ENCODE measurements at places on chromosomes 6 and 20.

- DNase-seq: no peak
Measured at GRCh38 chr20:22577515-22578220, 6.7 kb downstream of the FOXA2 start.

DNA sequence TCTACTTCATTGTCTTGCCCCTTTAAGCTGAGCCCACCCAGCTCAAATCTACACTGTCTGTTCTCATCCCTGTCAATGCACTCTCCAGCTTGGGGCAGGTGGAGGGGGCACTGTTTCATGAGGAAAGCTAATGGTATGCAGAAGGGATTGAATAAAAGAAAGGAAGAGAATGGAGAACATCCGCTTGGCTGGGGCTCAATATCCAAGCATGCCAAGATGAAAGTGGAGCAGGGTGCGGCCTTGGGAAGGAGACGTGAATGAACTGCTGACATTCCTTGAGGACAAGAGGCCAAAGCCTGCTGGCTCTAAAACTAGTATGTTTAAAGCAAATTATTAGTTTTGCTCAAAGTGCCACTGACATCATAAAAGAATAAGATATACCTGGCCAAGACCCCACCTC, 24.2 kb downstream of the AKAP12 start:
- no peak for DNase-seq

GRCh38 chr20:48578397-48579098, 249.3 kb downstream of the PREX1 start:
- no peak for DNase-seq

GRCh38 chr6:136716917-136717715, 75.2 kb downstream of the MAP3K5 start:
- no peak for DNase-seq

- DNase-seq: peak; percentile 99
Measured at GRCh38 chr6:142902636-142903053, 42.3 kb downstream of the HIVEP2 start.

DNA sequence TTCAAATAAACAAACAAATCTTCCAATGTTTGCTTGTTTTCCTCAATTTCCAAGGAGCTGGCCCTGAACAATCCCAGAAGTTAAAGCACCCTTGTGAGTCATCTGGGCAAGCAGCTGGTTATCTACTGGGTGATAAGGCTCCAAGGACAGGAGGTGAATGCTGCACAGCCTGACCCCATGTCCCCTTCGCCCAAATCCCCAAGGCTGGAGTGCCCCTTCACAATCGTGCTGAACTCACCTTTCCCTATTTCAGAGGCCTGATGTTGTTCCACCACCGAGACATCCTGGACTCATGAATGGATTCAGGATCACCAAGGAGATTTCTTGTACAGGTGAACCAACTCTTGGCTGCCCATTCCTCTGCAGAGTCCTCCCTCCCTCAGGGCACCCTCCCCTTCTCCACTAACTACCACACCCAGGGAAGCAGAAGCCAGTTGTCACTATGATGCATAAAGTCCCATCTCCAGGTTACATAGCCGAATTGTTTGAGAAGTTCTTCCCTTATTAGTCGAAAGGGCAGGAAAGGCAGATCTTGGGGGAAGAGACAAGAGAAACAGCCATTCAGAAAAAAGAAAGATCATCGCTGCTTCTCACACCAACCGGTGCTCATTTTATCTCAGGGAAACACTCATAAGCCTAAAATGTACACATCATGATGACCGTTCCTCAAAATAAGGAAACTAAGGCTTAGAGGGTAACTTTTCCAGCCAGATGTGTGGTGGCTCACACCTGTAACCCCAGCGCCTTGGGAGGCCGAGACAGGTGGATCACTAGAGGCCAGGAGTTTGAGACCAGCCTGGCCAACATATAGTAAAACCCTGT, 138.8 kb upstream of the RREB1 start:
- no peak for DNase-seq

- peak; percentile 73 for DNase-seq
Measured at GRCh38 chr20:20373091-20373571, 5.2 kb downstream of the INSM1 start.

- DNase-seq: no peak
Measured at GRCh38 chr6:75550544-75551167, 51.0 kb upstream of the SENP6 start.

- no peak for DNase-seq
Measured at GRCh38 chr6:129946439-129947140, 71.8 kb upstream of the L3MBTL3 start.

- DNase-seq: no peak
Measured at GRCh38 chr6:15950962-15951569, 177.8 kb upstream of the MYLIP start.

DNA sequence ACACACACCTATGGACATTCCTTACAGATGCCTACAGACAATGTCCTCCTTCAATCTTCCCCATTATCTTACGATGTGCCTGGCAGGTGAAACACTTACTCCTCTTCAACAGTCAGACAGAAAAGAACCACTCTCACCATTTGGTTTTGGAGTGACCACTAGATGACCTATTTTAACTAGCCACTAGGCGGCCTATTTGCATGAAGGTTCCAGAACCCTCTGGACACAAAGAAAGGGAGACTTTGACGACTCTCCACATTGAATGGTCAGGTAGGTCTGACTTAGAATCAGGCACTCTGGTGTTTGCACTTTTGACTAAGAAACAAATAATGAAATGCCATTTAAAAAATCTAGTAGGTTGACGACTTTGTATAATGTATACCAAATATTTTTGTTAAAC, 42.0 kb downstream of the PNLDC1 start:
- DNase-seq: no peak

DNA sequence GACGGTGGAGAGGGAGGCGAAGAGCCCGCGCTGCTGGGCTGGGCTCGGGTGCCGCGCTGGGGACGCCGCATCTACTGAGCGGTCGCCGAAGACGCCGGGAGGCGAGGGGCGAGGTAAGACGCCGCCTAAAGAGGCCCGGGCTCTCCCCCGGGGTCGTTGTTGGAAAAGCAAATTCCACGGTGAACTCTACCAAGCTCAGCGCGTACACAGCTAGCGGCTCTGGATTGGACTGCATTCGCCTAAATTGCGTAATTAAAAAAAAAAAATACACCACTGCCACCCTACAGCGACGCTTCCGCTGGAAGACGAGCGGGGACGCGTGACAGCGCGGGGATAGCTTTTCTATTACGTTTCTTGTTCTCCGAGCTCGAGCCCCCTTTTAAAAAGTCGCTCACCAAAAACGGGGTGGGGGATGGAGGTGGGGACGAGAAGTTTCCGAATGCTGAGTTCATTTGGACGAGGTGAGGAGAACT, 92.0 kb upstream of the PRDM1 start:
- DNase-seq: peak; percentile 52

- no peak for DNase-seq
Measured at GRCh38 chr6:26330859-26331217, 34.2 kb upstream of the BTN3A2 start.

GRCh38 chr6:151448623-151449022, 3.3 kb downstream of the RMND1 start:
- DNase-seq: no peak

GRCh38 chr20:61499859-61500554, 247.9 kb downstream of the CDH4 start:
- DNase-seq: no peak

DNA sequence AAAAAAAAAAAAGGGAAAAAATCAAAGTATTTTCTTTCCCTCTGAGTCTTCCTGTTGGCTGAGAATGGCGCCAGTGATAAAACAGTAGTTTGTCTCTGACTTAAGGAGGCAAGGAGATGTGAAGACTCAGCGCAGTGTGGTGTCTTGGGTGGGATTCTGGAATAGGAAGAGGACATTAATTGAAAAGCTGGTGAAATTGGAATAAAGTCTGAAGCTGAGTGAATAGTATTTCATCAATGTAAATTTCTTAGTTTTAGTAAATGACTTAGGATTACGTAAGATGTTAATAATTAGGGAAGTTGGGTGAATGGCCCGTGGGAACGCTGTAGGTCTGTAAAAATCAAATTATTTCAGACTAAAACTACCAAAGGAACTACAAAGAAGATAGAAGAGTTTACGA, 122.8 kb upstream of the ZNF217 start:
- DNase-seq: no peak

DNA sequence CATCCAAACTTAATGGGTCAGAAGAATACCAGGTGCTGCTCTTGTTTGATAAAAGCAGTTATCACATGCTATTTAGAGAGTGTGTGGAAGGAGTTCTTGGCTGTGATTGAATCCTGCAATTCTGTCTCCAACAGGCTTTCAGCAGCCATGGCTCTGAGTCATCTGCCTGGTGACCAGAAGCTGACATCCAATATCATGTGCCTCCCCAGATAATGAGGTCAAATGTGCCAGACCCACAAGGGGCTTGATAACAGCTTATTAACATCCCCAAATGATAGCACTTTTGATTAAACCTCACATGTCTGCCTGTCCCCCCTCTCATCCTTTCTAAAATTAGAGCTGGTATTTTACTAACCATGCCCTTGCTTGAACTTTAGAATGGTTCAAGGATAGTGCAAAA, 175.7 kb upstream of the PLN start:
- no peak for DNase-seq

DNA sequence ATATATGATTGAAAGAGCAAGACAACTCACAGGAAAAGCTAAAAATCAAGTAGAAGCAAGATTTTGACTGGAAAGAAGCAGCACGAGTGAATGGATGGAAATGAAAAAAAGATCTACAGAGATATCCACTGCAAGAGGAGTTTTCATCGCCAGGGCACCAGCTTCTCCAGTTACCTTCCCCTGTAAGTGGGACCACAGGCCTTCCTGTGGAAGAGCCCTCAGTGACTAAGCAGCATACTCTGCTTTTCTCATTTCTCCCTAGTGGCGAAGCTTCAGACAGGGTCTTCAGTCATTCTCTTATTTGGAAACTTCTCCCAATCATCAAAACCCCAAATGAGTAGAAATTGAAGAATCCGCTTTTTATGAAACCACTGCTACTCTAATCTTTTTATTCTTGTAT, 40.5 kb downstream of the ADGRB3 start:
- DNase-seq: no peak

DNA sequence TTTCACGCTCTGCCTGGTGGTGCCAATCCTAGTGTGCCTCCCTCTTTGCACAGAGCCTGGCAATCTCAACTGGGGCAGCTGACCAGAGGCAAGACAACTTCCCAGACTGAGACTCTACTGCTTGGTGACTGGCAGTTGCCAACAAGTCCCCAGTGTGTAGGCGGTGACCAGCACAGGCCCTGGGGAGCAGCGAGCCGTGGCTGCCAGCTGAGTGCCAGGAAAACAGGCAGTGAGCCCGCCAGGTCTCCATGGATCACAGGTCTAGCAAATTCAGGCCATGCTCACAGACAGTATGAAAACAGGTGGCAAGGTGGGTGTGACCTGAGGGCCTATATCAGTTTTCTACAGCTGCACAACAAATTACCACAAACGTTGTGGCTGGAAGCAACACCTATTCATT, 289.9 kb downstream of the KIF16B start:
- no peak for DNase-seq

DNA sequence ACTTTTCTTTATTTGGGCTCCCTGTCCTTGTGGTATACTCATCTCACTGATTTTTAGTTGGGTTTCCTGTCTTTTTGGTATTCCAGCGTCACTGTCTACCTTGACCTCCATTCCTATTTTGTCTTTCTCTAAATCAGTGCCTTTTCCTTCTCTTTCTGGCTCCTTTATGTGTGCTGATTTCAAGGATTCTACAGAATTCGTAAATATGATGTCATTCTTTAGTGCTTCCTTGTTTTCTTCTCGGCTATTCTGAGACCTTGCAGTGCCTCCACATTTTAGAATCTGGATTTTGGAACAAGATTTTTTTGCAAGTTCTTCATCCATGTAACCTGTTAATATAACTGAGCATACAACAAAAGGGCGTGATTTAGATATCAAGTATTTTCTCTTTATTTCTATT, 69.8 kb upstream of the NOTCH4 start:
- no peak for DNase-seq

- no peak for DNase-seq
Measured at GRCh38 chr6:162019349-162019748, 708.2 kb downstream of the PRKN start.

DNA sequence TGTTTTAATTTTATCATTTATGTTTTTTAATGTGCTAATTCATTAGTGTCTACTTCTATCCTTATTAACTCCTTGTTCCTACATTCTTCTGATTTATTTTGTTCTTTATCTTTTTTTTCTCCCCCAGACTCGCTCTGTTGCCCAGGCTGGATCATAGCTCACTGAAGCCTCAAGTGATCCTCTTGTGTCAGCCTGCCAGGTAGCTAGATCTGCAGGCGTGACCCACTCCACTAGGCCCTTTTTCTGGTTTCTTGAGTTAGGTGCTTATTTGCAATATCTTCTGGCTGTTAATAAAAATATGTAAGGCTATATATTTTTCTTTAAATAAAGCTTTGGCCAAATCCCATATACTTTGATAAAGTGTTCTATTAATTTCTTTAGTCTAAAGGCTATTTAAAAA, 2.8 kb downstream of the TAF11 start:
- DNase-seq: no peak

DNA sequence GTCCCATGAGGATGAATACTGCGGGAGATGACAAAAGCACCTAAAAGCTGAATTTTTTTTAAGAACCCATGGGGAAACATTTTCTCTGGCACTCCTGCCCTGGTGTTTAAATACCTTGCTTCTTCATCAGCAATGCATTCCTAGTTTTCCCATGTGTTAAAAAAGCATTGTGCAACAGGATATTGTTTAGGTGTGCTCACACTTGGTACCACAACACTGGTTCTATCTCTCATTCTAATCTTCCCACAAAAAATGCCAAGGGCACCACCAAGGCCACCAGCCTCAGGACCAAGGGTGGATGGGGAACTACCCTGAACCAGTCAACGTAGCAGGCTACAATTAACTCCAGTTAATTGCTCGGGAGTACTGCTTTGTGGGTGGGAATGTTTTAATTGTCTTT, 50.9 kb downstream of the ALDH5A1 start:
- no peak for DNase-seq

DNA sequence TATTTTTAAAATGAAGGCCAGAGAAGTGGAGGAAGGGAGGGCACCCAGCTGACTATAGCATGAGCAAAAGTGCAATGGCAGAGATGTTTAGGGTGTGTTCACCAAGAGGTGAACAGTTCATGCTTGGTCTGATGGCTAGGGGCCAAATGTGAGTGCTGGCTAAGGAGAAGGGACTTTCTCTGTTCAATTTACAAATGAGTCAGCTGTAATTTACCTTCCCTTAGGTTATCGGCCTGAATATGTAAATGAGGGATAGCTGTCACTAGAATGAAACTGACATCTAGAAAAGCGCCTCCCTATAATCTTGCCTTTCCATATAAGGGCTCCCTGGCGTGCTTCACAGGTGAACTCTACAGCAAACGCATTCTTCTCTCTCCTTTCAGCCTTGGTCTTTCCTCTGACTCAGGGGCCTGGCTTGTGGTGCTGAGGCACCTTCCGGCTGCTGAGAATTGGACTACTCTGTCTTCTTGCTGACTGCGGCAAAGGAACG, 114.7 kb upstream of the BACH2 start:
- no peak for DNase-seq

- DNase-seq: no peak
Measured at GRCh38 chr6:101208152-101208551, 185.4 kb upstream of the GRIK2 start.

- peak; percentile 58 for DNase-seq
Measured at GRCh38 chr20:1820138-1821079, 74.8 kb upstream of the SIRPA start.

DNA sequence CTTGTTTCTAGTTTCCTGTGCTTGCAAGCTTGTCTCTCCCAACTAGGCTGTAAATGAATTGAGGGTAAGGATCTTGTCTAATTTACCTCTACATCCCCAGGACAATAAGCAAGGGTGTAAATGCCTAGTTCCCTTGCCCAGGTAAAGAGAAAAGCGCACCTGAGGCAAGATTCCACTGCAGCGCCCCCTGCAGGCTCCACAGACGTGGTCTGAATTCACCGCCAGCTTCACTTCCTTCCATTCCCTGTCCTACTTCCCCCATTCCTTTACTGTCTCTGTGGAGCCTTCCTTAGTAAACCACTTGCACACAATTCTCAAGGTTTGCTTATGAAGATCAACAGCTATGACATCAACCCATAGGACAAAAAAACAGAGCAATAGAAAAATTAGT, 42.3 kb downstream of the ANKEF1 start:
- no peak for DNase-seq
